Ecto neural progenitor cell (in vitro differentiated cells): ENCODE measurements at places on chromosomes 2 and 18.

DNA sequence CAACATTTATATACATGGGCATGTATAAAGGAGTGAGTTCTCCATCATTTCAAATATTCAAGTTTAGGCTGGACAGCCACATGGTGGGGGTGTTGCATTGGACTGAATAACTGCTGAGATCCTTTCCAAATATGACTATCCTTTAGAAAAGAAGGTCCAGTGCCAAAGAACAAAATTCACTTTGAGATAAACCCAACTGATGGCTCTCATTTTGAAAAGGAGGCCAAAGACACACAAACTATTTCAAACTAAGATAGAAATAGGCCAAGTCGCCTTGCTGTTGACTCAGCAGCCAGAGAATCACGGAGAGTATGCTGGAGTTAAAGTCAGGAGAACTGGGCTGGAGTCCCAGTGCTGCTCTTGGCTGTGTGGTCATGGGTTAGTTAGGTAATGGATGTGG is 204.5 kb upstream of the LRATD1 start:
- no peak for DNase-seq

DNA sequence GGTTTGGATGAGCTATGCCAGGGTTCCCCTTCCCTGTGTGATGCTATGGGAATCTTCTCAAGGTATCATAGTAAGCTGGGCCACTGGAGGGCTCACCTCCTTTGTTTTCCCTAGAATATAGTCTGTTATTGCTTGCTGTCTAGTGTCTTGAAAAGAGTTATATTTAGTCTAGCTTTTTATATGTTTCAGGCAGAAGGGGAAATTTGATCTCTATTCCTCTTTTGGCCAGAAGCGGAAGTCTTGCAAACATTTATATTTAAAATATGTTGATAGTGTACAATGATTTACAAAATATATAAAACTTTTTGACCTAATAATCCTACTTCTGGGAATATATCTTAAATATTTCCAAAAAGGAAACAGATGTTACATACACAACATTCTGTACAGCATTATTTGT is 260.7 kb downstream of the FHOD3 start:
- no peak for DNase-seq

GRCh38 chr2:43086451-43087221 is 139.8 kb downstream of the ZFP36L2 start:
- no peak for DNase-seq

DNA sequence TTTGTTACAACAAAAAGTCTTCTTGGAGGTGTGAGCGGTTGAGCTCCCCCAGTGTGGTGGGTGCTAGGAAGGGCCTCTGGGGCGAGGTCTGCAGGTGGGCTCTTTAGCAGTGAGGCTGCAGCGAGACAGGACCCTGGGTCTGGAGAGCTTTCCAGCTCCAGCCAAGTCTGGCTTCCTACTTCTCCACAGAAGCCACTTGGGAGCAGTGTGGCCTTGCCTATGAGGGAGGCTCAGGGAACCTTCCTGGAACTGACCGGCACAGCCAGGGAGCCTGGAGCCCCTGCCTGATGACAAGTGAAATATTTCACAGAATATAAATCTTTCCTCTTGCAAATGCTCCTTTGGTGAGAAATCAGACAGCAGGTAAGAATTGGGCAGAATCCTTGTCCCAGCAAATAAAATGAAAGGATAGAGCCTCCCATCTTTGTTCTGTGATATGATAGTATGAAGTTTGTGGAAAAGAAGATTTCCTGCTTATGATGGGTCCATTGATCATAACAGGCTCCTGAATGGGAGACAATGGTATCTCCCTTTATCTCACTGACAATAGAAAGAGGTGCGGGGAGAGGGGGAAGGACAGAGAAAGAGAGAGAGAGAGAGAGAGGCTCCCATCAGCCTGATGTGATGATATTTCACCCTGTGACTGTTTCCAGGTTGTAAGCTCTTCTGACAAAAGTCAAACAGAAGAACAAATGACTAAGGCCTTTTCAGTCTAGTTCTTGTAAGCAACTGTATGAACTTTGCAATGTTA is 289.8 kb upstream of the SPRED2 start:
- peak; percentile 72 for DNase-seq

DNA sequence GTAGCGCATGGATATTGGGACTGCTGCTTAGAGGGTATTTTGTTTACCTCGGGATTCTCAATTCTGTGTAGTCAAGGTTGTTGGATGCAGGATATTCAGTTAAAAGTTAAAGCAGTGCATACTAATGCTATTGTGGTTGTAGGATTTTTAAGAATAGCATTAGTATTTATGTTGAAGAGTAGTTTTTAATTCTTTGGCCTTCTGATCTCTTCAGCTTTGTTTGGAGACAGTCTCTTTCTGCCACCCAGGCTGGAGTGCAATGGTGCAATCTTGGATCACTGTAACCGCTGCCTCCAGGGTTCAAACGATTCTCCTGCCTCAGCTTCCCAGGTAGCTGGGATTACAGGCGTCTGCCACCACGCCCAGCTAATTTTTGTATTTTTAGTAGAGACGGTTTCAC is 1.5 kb downstream of the RHBDD1 start:
- DNase-seq, result no peak

DNA sequence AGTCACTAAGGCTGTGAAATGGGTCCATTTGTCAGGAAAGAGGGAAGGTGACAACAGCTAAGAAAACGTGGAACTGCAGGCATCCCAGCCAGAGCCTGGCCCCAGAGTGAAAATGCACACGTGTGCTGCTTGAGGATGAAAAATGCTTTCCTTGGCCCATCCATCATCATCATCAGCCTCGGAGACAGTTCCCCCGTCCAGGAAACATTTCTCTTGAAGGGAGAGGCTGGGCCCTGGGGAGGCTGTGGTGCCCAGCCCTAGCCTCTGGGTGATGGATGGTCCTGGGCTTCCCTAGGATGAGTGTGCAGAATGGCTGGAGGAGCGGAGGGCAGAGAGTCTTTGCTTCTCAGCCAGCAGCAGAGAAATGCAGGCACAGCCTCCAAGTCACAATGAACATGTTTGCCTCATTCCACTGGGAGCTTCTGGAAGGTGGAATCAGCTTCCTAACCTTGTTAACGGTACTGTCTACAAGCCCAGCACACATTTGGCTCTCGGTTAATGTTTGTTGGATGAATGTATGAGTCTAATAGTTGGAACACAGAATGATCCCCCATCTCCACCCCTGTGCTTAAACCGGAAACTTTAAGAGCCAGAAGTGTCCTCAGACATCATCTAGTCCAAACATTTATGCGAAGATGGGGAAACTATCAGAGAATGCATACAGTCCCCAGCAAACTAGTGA is 164.0 kb downstream of the RDH14 start:
- no peak for DNase-seq

GRCh38 chr18:36094431-36094830 is 27.1 kb upstream of the RPRD1A start:
- no peak for DNase-seq

DNA sequence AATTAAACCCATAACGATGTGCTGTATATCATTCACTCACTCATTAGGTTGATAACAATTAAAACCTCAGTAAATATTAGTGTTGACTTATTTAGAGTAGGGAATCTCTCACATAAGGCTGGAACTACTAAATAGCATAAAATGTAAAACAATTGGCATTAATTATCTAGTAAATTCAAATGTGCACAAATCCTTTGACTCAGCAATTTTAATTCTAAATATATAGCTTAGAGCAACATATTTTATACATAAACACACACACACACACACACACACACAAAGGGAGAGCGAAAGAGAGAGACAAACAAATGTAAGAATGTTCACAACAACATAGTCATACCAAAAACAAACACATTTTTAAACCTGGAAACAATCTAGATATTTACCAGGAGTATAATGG is 443.1 kb upstream of the KCNH7 start:
- no peak for DNase-seq

DNA sequence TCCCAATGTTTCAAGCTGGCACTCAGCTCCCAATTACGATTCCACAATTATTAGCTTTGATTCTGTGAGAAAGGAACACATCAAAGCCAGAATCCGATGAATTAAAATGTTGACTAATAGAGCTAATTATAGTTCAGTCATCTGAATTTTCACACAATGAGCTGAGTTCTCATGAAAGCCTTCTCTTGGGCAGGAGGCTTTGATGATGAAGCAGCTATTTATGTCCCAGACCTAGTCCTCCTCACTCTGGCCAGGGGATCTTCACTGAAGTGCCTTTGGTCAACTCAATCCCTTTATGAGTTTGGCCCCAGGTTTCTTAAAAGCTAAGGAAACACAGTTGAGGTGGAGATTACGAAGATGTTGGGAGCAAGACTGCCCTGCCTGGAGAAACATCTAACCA is 74.7 kb upstream of the PPM1B start:
- DNase-seq, result no peak

GRCh38 chr2:175490360-175490791 is 308.9 kb upstream of the ATP5MC3 start:
- DNase-seq, result no peak

GRCh38 chr2:171287036-171287571 is 126.4 kb upstream of the TLK1 start:
- no peak for DNase-seq
